B cell (primary cell): ENCODE measurements at places on chromosomes 11 and 22.

DNA sequence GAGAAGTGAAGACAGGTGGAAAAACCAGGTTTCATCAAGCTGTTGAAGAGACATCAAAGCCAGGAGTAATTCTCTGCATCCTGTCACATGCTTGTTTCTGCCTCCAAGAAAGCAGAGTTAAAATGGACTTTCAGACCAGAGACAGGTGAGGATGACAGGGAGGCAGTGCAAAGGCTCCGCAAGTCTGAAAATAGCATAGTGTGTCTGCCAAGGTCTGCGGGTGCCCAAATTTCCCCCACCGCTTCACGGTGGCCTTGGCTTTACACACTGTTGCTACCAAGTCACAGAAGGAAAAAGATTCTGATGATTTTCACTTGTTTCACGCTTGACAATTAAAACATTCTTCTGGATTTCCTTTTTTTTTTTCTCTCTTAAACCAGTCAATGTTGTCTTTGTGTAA lies 44.2 kb downstream of the SNX19 start:
- no peak for DNase-seq

DNA sequence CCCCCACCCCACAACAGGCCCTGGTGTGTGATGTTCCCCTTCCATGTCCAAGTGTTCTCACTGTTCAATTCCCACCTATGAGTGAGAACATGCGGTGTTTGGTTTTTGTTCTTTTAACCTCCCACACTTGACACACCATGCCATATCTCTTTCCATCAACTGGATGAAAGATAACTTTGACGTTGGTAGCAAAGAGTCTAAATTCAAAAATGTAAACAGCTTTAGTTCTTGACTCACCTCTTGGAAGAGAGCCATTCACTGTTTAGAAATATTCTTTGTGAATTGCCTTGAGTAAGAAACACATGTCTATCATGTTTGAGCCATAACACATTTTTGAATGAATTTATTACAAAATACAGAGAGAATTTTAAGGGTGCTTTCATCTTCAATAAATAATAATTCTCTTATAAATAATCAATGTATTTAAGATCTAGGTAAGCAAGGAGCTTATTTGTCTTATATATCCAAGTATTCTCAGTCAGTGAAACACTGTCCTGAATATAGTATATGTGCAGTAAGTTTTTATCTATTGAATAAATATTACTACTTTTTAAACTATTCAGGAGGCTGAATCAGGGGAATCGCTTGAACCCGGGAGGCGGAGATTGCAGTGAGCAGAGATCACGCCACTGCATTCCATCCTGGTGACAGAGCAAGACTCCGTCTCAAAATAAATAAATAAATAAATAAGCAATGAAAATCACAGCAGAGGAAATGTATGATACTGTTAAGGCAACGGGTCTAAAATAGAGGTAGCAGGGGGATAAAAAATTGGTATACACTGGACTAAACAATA lies 6.7 kb downstream of the CARD18 start:
- DNase-seq = no peak

DNA sequence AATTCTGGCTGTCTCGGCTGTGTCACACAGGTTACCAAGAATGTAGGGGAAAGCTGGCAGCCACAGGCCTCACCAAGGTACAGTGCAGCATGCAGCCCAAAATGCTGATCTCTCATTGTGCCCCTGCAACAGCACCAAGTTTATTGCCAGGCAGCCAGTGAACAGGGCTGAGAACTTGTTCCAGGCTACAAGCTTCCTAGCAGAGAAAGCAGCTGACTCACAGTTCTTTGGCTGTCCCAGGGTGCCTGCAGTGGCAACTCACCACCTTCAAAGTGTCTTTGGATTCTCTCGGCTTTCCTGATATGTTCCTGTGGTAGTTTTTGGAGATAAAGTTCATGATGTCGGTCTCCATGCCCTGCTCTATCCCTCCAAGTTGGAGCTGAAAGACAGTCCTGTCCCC lies 719.1 kb upstream of the ANO3 start:
- no peak for DNase-seq

DNA sequence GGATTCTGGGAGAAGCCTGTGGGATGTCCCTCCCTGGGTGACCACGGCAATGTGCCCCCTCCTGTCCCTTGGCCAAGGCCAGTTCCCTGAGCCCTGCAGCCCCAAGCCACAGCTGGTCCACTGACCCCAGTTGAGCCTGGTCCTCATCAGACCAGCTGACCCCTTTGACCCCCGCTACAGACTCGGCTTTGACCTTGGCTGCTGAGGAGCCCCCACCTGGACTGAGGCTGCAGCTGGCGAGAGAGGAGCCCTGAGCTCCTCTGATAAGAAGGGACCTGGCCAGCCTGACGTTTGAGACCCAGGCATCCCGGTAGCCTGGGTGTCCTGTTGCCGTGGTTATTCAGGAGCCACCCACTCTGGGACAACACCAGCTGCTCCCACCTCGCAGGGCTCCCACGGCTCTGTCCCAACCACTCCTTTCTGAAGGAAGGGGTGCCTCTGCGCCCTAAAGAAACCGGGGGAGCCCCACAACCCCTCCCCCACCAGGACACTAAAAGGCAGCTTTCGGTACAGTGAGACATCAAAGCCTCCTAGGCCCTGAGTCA lies 3.0 kb downstream of the ASCL2 start:
- DNase-seq = no peak

DNA sequence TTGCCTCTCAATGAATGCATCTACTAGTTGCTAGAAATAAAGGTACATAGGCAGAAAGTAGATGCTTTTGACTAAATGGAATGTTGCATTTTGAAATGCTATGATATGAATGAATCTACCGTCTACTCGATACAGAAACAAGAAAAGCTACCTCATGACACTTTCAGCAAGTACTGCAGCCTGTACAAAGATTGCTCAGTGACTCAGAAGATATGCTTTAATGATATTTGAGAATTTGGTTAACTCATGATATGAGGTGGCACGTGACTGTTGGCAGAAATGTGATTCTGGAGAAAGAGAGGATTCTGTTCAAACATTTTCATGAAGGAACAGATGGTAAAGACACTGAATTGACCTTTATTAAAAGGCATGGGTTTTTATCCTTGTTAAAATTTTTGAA lies 76.0 kb downstream of the HSD17B12 start:
- no peak for DNase-seq
